Ecto neural progenitor cell (in vitro differentiated cells): ENCODE measurements at places on chromosomes 7 and 10.

- DNase-seq: no peak
Observed at GRCh38 chr10:70756700-70757360, 28.3 kb downstream of the TBATA start.

GRCh38 chr7:117012696-117013095 lies 59.4 kb downstream of the ST7 start:
- no peak for DNase-seq

GRCh38 chr7:157481389-157481788 lies 144.6 kb downstream of the DNAJB6 start:
- no peak for DNase-seq

- no peak for DNase-seq
Observed at GRCh38 chr7:41702635-41703371, at the start of gene INHBA. INHBA (minus strand) TSS chr7:41703090; CDS start chr7:41700374, 2,716 bp downstream.

DNA sequence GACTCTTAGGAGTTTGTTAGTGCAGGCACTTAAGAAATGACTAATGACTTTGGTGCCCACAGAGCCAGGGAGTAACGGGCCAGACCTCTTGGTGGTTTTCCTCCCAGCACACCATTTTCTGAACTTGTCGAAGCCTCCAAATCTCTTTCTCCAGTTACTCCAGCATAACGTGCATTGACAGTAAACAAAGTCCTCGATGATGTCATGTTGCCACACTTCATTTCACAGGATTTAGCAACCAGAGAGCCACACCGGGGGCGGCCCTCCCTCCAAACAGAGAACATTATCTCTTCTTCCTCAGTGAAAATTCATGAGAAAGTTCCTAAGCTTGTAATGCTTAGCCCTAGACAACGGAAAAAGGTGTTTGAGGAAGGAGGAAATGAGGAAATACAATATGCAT lies 4.0 kb upstream of the SVOPL start:
- no peak for DNase-seq

DNA sequence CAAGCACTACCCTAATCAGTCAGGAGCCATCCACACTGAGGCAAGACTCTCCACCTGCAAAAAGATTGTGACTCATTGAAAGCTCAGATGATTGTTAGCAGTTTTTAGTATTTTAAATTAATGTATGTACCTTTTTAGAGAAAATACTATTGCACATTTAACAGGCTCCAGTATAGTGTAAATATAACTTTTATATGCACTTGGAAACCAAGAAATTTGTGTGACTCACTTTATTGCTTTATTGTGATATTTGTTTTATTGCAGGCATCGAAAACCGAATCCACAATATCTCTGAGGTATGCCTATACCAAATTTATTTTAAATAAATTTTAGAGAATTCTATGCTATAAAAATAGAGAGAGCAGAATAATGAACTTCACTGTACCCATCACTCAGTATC lies 122.0 kb downstream of the TEX36 start:
- no peak for DNase-seq

DNA sequence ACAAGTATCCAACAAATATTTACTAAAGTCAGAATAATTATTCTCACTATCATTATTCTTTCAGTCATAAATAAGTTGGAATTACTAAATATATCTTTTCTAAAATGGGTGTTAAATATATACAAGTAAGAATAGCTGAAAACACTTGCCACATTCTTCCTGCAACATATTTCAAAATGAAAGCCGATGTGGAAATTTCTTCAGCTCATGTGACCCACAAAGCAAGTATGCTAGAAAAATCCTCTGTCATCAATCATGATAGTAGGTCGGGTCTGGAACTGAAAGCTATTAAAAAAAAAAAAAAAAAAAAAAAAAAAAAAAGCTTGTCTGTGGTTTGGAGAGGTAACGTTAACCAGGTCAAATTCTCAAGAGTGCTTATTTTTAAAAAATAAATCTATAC lies 344.7 kb downstream of the NEBL start:
- DNase-seq: no peak

- DNase-seq: no peak
Observed at GRCh38 chr10:97004591-97004990, 172.5 kb downstream of the LCOR start.

DNA sequence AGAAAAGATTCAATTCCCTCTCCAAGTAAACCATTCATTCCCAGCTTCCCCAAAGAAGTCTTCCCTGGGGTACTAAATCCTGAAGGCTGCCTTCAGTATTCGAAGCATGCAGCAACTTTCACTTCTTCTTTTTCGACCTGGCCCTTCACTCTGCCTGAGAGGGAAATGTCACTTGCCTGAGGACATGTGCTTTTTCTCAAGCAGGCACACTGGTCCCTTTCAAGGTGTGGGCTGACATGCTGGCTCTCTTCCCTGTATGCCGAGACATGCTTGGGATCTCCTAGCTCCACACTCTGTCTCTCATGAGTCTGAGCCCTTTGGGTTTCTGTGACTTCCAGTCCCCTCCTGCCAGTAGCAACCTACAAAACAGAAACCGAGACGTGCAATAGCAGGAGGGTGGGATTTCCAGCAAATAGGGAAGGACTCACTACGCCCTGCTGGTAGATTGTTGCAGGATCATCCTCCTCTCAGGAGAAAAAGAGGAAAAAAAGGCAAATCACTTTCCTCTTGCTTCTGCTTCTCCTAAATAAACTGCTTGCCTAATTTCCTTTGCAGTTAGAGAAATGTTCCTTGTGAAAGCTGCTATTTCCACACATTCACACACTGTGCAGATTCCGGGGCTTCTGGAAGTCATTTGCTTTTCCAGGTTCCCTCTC lies 33.5 kb downstream of the FIGNL1 start:
- peak; percentile 34 for DNase-seq

- DNase-seq: no peak
Observed at GRCh38 chr10:62451611-62451975, 77.4 kb downstream of the ZNF365 start.

GRCh38 chr7:104534149-104534548 lies 205.7 kb downstream of the LHFPL3 start:
- no peak for DNase-seq
